Fibroblast of the aortic adventitia (primary cell): ENCODE measurements at places on chromosomes 12 and 14. TPM values are rescaled to one million over a fixed set of nuclear protein-coding genes. Genes with fewer than 3 reads are reported as not detected.

The CLEC7A gene
- not detected in 2 replicates for total RNA-seq

The PIK3C2G gene
- 0.09 TPM in 1 of 2 replicates, not detected in the other for total RNA-seq

The LMNTD1 gene
- 1.3 TPM in 1 of 2 replicates, not detected in the other for total RNA-seq

The C12orf50 gene
- total RNA-seq: not detected in 2 replicates

The RNF212B gene
- not detected in 2 replicates for total RNA-seq

The FGF6 gene
- not detected in 2 replicates for total RNA-seq

The SLCO1B1 gene
- not detected in 2 replicates for total RNA-seq

The CATSPERB gene
- total RNA-seq: 0.81 TPM in 1 of 2 replicates, not detected in the other
